Umbilical cord (tissue), 2 donors: ENCODE measurements at places on chromosomes 4 and X. TPM values are rescaled to one million over a fixed set of nuclear protein-coding genes. Genes with fewer than 3 reads are reported as not detected.
A peak's percentile ranks its signal among the peaks of the same experiment; 100 is the strongest.

The S100P gene
- total RNA-seq = 5.3 TPM

The SLC25A4 gene
- 12.5 TPM for total RNA-seq

The CAPN6 gene
- total RNA-seq = 3.4 TPM

GRCh38 chr4:35166466-35166865 lies 1077.8 kb downstream of the ARAP2 start:
- DNase-seq = no peak

- no peak for DNase-seq
These were observed 54.2 kb downstream of the QRFPR start for GRCh38 chr4:121326597-121326996.

- no peak for DNase-seq
These were observed 5.2 kb downstream of the YIPF6 start for GRCh38 chrX:68503836-68504636.

DNA sequence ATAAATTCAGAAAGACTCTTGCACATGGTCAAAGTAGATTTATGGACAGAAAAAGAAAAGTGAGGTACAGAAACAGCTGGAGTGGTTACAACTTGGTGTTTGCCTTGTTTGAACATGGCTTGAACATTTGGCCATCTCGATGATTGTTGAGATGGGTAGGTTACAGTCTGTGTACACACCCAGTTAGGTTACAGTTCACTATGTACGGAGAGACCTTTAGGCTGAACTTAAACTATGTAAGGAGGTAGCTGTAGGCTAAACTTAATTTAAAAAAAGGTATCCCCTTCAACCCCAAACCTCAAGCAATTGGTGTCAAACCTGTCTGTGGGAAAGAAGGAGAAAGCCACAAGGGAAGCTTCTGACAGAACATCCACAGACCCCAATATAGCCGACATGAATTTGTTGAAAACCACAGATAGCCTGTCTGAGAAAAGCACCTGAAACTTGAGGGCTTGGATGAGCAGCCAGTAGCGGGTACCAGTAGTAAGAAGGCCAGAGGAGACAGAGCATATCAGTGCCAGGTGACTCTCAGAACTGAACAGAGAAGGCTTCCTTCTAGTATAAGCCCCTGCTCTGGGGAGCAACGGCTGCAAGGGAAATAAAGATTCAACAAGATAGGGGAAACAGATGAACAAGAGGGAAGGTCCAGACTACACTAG lies 247.9 kb upstream of the GALNTL6 start:
- no peak for DNase-seq

DNA sequence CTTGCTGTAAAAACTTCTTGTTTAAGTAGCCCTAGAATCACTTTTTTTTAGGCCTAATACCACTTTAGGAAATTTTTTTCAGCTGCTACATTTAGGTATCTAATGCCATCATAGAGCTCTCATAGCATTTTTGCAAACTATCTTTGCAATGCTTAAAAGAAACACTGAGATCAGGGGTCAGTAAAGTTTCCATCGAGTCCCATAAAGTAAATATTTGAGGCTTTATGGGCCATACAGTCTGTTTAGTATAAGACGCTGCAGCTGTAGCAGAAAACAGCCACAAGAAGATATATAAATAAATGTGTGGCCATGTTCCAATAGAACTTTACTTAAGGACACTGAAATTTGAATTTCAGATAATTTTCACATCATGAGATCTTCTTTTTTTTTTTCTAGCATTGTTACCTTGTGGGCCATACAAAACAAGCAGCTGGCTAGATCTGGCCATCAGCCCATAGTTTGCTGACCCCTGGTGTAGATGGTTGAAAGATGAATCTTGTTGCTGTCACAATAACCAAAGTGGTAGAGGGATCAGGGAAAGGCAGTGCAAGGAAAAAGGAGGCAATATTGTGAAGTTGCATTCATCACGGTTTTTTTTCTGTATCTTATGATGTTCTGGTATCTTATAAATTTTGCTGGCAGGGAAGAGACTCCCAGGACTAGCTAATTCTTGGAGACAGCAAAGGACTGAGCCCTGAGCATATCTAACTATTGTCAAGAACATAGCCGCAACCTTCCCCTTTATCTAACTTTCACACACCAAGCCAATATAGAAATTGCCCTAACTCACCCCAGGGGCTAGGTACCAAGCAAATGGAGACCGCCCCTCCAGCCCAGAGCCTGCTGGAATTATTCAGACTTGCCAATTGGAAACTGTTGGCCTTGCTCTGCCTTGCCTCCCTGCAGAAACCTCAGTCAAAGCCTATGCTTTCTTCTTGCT lies 46.6 kb downstream of the RASGEF1B start:
- peak; percentile 12 for DNase-seq

DNA sequence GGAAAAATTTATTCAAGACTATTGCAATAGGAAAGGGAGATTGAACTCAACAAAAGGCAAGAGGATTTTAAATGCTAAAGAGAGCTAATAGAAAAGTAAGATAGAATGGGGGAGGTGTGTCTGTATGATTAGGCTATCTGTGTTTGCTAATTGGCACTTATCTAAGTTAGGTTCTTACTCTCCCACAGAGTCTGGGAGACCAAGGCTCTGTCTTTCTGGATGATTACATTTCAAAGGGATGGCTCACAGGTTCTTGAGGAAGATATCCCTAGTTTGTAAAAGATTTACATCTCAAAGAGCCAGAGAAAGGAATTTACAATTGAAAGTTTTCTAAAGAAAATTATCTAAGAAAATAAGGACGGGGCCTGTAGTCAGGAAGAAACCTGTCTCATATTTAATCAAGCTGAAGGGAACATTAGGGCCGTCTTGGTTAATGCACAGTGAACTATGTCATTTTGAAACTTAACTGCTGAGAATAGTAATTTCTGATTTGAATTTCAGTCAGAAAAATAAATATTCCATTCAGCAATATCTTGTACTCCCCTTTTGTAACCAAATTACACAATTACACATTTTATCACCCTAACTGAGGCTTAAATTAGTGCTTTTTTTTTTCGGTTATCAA lies 75.8 kb downstream of the MAGEB10 start:
- no peak for DNase-seq

DNA sequence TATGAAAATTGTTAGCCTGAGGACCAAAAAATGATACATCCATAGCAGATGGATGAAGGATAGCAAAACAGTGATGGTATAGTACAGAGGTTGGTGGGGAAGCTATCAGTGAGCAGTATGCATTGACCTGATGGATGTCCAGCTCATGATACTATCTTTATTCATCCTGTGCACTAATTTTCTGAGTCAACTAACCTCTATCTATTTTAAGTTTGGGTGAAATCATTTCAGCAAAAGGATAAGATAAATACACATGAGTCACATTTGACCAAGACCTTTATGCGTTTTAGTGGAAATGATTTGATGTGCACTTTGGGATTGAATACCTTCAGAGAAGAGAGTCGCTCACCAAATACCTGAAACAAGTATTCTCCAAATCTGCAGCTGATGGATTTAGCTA lies 351.0 kb upstream of the NR3C2 start:
- DNase-seq = no peak

DNA sequence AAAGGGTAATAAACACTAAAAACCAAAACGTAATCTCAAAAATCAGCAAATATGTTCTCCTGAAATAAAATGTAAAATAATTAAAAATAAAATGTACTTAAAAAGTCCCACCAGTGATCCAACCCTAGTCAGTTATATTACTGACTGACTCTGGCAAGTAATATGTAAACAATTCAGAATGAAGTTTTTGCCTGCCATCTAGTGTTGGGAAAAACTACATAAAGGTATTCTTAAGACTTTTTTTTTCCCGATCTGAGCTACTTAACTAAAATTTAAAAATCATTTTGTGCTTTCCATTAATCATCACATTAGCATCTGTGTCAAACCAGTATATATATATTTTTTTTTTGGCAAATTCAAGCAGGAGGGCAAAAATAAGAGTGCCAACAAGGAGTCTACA lies 24.0 kb downstream of the RCHY1 start:
- DNase-seq = peak; percentile 68

DNA sequence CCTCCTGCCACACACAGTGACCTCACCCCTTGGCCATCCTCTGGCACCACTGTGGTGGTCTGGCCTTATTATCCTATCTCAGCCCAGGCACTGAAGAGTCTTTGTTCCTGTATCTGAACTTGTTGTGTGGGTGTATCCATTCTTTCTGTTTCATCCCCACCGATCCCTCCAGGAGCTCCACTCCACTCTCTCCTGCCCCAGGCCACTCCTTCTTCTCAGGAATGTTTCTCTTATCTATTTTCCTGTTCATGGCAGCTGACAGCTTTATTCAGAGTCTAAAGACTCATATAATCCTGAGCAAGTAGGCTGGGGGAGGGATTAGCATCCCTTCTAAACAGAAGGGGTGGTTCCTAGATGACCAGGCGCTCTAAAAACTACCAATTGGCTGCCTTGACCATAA lies 150.0 kb downstream of the ANAPC10 start:
- DNase-seq = no peak

DNA sequence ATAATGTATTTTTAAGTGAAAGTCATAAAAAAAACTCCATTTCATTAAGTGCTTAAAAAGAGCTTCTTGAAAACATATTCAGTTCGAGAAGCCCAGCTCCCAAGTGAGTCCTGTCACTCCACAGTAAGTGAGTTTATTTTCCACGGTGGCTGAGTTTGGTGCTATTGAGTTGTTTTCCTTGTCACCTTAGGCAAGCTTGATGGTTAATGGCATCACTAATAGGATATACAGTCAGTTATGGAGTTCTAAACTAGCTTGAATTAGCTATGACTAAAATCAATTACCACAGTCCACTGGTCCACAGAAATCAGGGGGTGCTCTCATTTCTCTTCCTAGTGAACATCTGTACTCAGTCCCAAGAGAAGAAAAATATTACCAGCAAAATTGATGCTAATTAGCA lies 1526.2 kb upstream of the IGFBP7 start:
- no peak for DNase-seq

DNA sequence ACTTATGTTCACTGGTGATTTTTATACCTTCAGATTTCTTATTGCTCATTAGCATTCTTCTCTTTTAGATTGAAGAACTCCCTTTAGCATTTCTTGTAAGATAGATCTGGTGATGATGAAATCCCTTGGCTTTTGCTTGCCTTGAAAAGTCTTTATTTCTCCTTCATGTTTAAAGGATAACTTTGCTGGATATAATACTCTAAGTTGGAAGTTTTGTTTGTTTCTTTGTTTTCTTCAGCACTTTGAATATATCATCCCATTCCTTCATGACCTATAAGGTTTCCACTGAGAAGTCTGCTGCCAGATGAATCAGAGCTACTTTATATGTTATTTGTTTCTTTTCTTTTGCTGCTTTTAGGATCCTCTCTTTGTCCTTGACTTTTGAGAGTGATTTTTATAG lies 18.5 kb downstream of the CC2D2A start:
- DNase-seq = no peak
